ENCODE measurements at places on chromosomes 6 and 20.
A peak's percentile ranks its signal among the peaks of the same experiment; 100 is the strongest.

DNA sequence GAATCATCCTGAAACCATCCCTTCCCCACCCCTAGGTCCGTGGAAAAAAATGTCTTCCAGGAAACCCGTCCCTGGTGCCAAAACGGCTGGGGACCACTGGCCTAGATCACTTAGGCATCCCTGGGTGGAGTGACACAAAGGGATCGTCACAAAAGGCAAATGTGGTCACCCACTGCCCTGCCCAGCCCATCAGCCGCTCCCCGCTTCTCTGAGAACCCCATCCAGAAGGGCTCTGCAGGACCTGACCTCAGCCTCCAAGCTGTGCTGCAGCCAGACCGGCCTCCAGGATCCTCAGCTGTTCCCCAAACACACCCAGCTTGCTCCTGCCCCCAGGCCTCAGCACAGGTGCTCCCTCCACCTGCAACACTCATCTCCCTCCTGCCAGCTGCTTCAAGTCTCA, 61.6 kb downstream of the PREX1 start:
- no peak for DNase-seq

DNA sequence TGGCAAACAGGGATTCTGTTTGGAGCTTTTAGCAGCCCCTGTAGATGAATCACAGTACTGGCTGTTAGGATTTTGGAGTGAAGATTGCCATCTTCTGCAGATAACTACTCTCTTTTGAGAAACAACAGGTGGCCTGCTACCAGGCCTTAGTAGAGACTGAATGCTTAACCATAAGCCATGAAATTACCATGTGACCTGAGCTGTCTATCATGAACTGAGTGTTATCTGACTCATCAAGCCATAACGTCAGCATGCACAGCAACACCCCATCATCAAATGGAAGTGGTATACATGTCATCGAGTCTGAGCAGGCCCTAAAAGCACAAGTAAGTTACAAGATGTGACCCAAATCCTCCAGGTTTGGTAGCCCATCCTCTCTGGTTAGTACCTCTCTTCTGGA, 132.6 kb downstream of the GPR63 start:
- DNase-seq: no peak

DNA sequence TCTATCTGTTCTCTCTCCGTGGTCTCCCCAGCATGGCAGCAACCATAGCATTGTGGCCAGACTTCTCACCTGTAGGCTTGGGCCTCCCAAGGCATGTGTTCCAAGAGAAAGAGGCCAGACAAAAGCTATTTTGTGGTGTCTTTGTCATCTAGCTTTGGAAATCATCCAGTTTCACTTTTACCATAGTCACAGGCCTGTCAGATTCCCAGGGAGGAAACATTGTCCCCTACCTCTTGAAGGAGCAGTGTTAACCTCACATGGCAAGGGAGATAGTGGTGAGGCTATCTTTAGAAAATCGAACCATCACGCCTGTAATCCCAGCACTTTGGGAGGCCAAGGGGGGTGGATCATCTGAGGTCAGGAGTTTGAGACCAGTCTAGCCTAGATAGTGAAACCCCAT, 42.3 kb upstream of the RALGAPA2 start:
- no peak for DNase-seq

- DNase-seq: peak; percentile 89
Measured at GRCh38 chr6:142926494-142927270, 18.3 kb downstream of the HIVEP2 start.

DNA sequence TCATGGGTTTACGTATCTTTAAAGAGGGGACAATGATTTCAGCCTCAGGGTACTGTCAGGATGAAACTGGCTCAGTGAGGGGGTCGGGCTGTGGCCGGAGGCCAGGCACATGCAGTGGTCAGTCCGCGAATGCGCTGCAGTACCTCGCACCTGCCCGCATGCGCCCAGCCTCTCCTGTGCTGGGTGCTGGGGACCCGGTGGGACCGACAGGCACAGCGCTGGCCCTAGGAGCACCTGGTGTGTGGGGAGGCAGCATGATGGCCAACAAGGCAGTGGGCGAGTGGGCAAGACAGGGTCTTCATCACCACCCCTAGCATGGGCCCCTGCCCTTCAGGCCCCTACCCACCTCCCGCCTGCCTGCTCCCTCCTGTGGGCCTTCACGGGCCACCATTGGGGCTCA, 970 bp upstream of the CABLES2 start:
- no peak for DNase-seq

- no peak for DNase-seq
Measured at GRCh38 chr6:7921046-7921445, 10.5 kb upstream of the TXNDC5 start.

DNA sequence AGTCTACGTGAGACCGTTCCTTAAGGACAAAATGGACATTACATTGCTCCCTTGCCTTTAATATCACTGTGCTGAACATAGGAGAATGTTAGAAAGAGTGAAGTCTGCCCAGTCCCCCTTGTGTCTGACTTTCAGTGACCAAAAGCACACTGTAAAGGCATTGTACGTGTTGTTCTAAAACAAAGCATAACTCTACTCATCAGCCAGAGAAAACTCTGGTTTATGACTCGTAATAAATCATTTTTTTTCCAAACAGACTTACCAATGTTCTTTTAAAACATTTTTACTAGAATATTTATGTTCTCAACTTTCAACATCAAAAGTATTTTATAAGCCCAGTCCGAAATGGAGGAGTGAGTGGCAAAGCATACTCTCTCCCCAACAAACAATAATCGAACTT, 262.5 kb downstream of the GJA1 start:
- DNase-seq: no peak

DNA sequence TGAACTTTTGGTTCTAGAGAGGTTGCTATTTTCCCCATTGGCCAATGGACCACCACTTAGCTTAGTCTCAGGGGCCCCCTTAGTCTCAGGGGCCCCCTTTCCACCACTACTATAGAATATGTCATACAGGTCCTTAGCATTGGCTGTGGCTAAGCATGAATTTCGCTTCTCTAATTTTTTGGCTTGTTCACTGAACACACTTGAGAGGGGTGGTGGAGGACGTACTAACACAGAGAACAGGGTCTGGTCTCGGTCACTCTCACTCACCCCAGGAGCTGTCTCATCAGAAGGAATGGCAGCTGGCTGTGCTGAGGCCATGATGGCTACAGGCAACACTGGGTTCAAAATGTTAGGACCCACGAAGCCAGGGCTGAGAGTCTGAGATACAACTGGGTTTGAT, 30.3 kb downstream of the ZNF318 start:
- no peak for DNase-seq

DNA sequence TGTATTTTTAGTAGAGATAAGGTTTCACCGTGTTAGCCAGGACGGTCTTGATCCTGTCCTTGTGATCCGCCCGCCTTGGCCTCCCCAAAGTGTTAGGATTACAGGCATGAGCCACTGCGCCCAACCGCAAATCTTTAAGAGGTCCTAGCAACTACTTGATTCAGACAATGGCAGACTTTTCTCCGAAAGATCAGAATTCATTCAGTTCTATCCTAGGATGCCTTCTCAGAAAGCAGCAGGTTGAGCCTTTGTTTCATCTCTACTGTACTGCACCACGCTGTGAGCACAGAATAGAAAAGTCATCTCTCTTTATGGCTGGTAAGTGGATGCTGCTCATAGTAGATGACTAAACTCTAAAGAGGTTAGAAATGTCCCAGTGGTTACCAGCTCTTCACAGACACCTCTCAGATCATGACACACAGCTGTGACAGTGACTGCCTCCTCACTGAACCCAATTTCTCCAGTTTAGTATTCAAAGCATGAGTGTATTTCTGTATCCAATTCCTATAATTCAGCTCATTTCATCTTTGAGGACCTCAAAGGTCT, 6.0 kb upstream of the HSF2 start:
- no peak for DNase-seq

- no peak for DNase-seq
Measured at GRCh38 chr20:47652794-47653193, 132.5 kb downstream of the SULF2 start.

DNA sequence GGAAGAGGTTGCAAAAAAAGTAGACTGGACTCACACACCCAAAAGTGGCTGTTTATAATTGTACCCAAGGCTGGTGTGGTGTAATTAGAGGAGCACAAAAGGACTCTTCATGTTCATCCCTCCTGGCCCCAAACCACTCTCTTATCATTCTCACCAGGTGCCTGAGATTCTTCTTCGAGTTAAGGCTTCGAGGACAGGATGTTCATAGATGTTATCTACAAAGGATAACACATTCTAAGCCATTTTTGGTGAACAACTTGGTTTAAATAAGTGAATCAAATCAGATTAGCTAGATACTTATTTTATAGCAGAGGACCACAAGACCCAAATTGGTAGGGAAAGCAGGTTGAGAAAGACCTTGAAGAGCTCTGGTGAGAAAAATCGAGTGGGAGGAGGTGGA, 73.1 kb upstream of the SUPT3H start:
- DNase-seq: no peak

DNA sequence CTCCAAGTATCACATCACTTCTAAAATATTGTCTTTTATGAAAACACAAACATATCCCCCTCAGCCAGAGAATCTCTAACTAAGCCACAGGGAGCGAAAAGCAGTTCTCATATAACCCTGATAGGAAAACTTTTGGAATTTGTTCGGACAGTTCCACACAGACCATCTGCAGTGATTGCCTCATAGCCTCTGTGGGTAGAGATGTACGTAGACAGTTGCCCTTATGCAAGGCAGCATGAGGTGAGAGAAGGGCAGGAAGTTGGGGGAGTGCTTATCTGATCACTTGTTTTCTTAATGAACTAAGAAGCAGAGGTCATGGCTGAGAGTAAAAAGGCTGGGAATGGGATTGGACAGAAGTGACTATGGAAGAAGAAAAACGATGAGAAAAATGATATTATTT, 39.6 kb downstream of the SLC23A2 start:
- DNase-seq: no peak
